ENCODE measurements at places on chromosomes 13 and 19.

DNA sequence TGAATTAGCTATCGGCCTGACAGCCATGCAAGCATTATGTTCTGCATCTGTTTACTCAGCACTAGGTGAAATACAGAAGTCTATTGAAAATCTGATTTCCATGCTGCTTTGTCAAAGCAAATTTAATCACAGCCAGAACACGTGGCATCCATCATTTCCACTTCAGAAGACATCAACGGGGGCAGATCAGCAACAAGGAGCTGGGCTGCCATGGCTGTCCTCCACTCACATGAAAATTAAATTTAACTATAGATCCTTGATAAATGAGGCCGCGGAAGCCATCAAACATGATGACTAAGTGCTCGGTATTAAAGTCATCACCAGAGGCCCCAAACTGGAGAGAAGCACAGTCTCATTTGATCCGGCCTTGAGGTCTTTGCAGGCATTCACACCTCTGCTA lies 443.5 kb downstream of the HS6ST3 start:
- DNase-seq = no peak

DNA sequence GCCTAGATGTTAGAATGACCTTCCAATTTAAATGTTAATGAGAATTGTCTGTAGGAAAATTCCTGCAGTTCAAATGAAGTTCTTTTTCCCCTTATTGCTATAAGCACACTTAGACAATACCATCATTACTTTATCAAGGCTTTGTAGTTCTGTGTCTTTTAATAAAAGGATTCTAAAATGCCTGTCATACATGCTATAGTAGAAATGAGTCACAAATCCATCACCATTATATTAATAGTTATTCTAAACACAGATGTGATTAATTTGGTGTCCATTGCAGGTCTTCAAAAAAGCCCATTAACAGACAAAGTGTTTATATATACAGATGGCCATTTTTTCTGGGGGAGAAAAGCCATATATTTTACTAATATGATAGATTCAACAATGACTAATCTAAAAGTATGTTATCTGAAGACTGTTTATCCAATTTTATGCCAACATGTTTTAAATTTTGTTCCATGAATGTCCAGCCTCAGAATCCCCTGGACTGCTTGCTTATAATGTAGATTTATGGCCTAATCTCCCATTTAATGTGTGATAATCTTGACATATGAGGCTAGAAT lies 1678.3 kb upstream of the PCDH20 start:
- no peak for DNase-seq

DNA sequence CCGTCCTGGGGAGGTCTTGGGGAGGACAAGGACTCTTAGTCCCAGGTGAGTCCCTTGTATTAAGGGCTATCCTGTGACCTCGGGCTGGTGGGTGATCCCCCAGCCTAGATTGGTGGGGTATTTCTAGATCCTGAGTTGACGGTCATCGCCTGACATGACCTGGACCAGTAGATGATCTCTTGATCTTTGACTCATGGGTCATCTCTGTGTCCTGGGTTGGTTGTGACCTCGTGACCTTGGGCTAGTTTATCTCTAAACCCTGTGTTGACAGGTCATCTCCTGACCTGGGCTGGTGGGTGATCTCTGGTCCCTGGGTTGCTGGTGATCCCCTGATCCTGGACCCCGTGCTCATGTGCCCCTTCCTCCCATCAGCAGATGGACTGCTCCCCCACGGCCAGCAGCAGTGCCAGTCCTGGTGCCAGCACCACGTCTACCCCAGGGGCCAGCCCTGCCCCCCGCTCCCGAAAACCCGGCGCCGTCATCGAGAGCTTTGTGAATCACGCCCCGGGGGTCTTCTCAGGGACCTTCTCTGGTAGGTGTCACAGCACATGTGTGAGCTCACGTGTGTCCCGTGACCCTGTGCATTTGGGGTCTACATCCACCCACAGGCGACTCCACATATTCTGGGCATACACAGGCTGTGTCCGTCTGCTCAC lies 6.3 kb downstream of the MIDN start:
- no peak for DNase-seq

DNA sequence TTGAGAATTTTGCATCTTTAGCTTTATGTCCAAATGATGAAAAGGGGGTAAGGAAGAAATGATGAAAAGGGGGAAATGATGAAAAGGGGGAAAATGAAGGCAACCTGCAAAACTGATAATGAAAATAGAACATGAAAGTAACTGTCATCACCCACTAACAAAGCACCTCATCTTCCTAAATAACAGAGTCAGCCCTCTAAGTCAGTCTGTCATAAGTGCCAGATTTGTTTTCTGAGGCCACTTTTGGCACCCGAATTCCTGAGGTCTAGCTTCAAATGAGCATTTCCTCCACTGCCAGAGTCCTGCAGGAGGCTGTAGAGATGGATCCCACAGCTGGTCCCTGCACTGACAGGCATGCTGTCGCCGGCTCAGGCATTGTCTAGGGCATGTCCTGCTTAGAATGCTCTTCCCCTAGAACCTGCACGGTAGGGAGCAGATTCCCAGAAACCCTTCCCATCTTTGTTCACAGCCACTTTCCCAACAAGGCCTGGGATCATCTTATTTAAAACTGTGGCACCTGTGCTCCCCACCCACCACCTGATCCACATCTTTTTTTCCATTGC lies 25.3 kb downstream of the RAP2A start:
- no peak for DNase-seq

DNA sequence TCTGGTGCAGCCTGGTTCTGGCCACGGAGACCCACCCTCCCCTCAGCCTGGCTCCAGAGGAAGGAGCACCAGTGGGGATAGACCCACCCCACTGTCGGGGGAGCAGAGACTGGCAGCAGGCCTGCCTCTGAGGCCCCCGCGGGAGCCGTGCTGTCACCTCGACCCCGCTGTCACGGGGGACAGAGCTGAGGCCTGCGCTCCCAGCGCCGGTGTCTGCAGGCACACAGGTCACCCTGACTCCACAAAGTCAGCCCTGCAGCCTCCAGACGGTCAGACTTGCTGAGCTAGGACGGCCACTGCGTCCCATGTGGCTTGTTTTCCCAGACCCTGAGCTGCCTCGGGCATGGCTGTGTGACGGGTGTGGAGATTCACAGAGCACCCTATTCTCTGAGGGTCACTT lies 32.3 kb downstream of the GNG7 start:
- DNase-seq = no peak

GRCh38 chr13:93624311-93624777 lies 397.7 kb downstream of the GPC6 start:
- DNase-seq = no peak
